Naive thymus-derived CD8-positive, alpha-beta T cell (primary cell): ENCODE measurements at places on chromosomes 6 and 20.

- DNase-seq, result no peak
These were observed 20.4 kb upstream of the BMP2 start for GRCh38 chr20:6746901-6747609.

DNA sequence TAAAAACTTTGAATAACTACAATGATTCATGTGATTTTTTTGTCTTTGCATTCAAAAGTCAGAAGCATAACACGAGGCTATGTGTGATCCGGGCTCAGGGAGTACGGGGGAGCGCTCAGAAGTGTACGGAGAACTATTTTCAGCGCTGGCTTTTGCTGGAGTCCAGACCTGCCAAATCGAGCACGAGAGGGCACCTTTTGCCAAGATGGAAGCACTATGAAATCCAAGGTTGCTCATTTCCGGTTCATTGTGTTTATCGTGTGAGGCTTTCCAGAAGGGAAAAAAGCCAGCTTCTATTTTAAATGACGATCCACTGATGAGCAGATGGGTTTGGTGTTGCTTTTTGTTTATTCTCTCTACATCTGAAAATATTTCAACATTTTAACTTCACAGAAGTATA lies 11.3 kb downstream of the RAMACL start:
- DNase-seq, result no peak

DNA sequence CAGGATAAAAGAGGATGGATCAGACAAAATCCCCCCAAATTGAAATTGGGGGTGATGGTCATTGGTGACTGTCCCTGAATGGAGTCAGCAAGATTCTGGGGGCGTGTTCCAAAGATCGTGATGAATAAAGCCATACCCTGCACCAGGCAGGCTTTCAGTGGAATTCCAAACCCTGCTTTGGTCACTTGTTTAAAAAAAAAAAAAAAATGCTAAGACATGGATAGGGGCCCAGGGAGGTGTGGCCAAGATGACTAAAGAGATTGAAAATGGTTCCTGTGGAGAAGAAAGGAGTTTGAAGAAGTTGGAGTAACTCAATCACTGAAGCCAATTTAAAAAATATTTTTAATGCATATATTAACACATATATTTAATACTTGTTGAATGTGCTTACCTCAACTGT lies 161.4 kb upstream of the KCNG1 start:
- DNase-seq, result no peak

DNA sequence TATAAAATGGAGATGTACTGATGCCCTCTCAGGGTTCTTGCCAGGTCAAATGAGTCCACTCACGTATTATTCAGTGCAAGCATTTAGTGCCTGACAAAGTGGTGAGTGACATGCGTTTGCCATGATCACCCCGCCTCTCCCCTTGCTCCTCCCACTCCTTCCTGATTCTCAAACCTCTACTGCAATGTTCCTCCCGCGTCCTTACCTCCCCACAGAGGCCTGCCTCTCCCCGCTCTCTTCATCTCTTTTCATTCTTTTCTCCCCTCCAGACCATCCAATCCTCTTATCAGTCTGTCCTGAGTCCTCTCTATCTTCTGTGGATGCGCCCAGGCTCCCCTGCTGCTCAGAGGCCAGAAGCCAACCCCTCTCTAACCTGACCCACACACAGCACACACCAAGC lies 40.7 kb downstream of the KCNK5 start:
- DNase-seq, result no peak

DNA sequence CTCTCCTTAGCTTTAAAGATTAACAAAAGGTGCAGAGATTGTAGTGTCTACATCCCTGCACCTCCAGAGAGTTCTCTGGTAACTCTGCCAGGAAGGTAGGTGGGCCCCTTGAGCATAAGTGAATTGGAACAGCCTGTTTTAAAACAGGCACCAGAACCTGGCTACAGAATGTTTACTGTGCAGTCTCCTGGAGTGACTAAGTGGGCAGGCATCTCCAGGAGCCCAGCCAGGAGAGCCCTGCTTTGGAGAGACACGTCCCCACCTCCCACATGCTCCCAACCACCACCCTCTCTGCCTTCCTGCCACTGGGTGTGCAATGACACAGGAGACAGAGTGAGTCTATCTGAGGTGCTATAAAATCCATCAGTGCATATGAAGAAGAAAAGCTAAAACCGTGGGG lies 110.3 kb upstream of the EYA4 start:
- no peak for DNase-seq

DNA sequence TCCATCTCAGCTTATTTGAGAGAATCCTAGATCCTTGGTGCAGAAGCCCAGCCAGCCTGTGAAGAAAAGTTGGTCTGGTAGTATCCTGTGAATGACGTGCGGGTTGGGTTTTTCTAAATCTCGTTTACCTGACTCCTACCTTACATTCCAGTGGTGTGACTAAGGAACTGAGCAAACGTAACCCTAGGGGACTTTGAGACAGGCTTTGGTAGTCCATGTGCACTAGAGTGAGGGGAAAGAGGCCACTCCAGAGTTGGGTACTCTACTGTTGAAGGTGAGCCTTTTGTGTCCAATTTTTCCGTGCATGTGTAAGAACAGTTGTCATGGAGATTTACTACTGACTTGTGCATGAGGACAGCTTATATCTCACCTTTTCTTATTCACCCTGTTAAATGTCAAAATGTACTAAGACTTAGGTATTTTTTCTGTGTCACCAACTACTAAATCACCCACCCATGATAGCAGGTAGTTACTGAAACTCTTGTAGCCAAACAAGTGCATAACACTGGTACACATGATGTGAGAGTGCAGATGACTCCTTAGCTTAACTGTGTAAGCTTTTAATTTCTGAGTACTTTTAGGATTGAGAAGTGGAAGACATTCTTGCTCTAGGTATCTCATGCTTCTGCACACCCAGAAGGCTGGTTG lies 26.3 kb upstream of the PLCG1 start:
- no peak for DNase-seq

GRCh38 chr20:2955257-2955970 lies 82.1 kb downstream of the PTPRA start:
- DNase-seq, result no peak

DNA sequence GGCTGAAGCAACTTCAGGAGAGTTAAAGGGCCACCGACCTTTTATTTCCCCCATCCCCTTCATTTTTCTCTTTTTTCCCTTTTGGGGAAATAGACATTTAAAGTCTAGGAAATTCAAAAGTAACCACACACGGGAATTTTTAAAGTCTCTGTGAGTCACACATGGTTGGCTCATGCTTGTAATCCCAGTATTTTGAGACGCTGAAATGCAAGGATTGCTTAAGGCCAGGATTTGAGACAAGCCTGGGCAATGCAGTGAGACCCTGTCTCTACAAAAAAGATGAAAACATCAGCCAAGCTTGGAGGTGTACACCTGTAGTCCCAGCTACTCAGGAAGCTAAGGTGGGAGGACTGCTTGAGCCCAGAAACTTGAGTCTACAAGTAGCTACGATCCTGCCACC lies 34.2 kb downstream of the KATNA1 start:
- no peak for DNase-seq

DNA sequence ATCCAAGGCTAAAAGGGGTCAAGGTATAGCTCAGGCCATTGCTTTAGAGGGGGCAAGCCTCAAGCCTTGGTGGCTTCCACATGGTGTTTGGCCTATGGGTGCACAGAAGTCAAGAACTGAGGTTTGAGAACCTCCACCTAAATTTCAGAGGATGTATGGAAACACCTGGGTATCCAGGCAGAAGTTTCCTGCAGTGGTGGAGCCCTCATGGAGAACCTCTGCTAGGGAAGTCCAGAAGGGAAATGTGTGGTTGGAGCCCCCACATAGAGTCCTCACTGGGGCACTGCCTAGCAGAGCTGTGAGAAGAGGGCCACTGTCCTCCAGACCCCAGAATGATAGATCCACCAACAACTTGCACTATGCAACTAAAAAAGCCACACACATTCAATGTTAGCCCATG lies 678.7 kb upstream of the ADGRB3 start:
- no peak for DNase-seq

- DNase-seq, result no peak
These were observed 141.2 kb downstream of the BMP2 start for GRCh38 chr20:6908673-6909072.

GRCh38 chr6:134165561-134166201 lies 113.3 kb upstream of the SLC2A12 start:
- no peak for DNase-seq

DNA sequence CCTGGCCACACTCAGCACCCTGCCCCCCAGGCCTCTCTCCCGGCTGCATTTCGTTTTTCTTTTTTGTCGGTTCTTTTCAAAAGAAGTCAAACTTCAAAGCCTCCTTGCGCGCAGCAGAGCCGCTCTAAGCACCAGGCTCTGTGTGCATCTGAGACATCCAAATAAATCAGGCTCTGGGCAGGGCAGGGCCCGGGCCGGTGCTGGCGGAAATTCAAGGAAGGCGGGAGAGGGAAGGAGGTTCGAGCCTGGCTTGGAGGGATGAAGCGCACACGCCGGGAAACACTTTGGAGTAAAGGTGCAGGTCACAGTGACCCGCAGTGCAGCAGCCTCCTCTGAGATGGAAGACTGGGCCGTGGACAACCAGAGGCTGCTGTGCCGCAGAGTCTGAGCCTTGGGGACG lies 5.8 kb downstream of the GATA5 start:
- no peak for DNase-seq

- DNase-seq, result no peak
These were observed 39.7 kb downstream of the TGM2 start for GRCh38 chr20:38125157-38126056.

DNA sequence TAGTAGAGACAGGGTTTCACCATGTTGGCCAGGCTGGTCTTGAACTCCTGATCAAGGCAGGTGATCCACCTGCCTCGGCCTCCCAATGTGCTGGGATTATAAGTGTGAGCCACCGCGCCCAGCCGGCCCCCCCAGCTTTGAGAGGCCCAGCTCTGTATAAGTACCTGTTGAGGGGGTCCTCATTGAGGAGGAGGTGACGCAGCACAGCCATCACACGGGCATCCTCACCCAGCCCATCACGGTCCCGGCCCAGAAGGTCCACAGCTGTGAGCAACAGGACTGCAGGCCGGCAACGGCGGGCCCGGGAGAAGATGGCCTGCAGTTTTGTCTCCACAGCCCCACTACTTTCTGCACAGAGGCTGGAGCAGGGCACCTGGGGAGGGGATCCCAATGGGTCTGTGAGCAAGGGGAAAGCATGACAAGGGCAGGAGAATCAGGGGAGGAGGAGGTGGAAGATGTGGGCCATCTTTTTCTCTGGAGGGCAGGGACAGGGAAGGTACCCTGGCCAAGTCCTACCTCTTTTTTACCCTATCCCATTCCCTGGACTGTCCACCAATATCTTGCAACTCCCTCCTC lies 7.7 kb downstream of the GNMT start:
- no peak for DNase-seq

DNA sequence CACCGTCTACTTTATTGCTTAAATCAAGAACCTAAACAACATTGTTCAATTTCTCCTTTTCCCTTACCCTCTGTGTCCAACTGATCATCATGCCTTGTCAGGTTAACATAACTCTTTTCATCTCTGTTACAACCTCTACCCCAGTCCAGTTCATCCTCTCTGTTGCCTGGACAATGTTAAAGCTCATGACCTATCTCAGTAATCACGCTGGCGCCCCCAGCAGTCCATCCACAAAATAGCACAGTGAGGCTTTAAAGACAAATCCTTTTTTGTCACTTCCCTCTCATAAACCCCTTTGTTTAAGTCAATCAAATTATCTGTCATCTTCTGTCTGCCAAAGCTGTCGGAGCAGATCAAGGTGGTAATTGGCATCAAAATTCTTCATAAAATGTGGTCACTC lies 140.1 kb downstream of the QKI start:
- peak; percentile 53 for DNase-seq

GRCh38 chr6:112296122-112296521 lies 41.8 kb upstream of the LAMA4 start:
- DNase-seq, result no peak

DNA sequence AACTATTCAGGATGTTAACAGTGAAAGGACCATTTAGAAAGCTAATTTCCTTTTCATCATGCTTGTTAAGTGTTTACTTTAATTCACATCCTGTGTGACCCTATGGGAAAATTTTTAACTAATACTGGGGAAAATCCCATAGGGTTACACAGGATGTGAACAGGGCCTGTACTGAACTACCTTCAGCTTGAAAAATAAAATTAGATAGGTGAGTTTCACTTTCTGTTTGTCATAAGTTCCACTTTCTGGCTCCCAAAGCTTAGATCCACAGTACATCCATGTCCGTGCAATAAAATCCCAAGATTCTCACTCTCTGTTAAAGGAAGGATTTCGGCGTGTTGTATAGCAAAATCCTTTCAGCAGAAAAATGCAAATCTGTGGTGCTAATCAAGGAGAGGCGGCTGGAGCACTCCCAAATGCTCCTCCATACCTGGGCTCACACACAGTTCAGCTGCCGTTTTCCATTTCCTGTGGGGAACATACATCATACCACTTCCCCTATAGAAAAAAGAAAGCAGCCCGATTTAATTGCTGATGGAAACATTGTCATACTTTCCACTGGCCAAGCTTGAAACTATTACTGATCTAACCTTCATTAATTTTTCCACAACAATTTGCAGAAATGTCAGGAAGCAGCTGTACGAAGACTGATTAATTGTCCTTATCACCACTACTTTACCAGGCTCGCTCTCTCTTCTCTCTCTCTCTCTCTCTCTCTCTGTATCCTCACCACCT lies 125.2 kb downstream of the HIVEP2 start:
- peak; percentile 45 for DNase-seq

- DNase-seq, result no peak
These were observed 3.1 kb downstream of the LAMP5 start for GRCh38 chr20:9517297-9518162.

GRCh38 chr6:32396028-32396427 lies 11.0 kb downstream of the BTNL2 start:
- no peak for DNase-seq

GRCh38 chr6:116254297-116255056 lies 602 bp upstream of the TSPYL4 start:
- no peak for DNase-seq

GRCh38 chr6:100217225-100218012 lies 223.4 kb upstream of the MCHR2 start:
- DNase-seq, result no peak

- no peak for DNase-seq
These were observed 39.3 kb downstream of the BEND3 start for GRCh38 chr6:107075951-107076381.

GRCh38 chr6:107246249-107246971 lies 131.1 kb upstream of the BEND3 start:
- no peak for DNase-seq

GRCh38 chr6:40022867-40023266 lies 88.6 kb upstream of the MOCS1 start:
- DNase-seq, result no peak

DNA sequence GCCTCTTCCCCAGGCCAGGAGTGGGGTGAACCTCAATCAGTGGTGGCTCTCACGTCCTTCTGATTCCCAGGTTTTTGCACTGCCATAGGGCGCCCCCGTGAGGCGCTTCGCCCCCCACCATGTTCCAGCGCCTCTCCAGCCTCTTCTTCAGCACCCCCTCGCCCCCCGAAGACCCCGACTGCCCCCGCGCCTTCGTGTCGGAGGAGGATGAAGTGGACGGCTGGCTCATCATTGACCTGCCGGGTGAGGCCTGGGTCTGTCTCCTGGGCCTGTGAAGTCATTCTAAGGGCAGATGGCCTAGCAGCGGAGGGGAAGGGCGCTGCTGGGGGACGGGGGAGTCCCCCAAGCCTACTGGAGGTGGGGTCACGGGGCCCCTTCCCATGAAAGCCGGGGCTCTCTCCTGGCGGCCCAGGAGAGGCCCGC lies 4.5 kb downstream of the TP53INP2 start:
- DNase-seq, result peak; percentile 80

- no peak for DNase-seq
These were observed 8.9 kb upstream of the TNFRSF6B start for GRCh38 chr20:63687419-63688178.

GRCh38 chr20:25848222-25848621 lies 151.6 kb upstream of the ZNF337 start:
- no peak for DNase-seq

- no peak for DNase-seq
These were observed 966.6 kb upstream of the SLC35B3 start for GRCh38 chr6:9401960-9402359.
